Stimulated activated CD4-positive, alpha-beta T cell treated with anti-CD3 and anti-CD28 coated beads, TNF-alpha, amount 100 ng/mL, for 1 hour (primary cell): ENCODE measurements at places on chromosomes 6 and 20.

DNA sequence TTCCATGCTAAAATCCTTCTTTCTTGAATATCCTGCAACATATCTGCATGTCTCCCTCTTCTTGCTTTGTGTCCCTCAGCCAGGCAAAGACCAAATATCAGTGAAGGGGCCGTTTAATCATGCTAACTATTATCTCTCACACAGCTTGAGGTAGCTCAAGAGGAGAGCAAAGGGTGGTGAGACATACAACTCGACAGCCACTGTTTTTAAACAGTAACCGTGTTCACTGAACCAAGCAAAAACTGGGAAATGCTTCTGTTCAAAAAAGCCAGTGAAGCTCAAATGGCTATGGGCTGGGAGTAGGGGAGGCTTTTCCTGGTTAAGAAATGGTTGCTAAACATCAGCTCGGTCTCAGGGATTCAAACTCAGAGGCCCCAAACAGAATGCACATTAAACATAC is 83.4 kb downstream of the MAP7 start:
- DNase-seq = no peak

DNA sequence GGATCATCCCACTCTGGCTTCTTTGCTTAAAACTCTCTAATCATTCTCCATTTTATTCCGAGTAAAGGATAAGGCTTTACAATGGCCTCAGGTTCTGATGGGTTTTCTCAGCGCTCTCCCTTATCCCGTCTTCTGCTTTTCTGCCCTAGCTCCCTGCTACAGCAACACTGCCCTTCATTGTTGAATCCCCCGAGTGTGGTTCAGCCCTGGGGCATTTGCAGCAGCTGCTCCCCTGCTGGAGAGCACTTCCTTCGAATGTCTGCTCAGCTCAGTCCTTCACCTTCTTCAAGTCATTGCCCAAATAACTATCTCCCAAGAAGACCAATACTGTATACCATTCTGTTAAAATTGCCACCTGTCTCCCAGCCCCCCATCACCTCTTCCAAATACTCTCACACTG is 111.8 kb downstream of the TBXT start:
- no peak for DNase-seq

- no peak for DNase-seq
Measured at GRCh38 chr6:97963193-97963592, 680.2 kb upstream of the MMS22L start.

DNA sequence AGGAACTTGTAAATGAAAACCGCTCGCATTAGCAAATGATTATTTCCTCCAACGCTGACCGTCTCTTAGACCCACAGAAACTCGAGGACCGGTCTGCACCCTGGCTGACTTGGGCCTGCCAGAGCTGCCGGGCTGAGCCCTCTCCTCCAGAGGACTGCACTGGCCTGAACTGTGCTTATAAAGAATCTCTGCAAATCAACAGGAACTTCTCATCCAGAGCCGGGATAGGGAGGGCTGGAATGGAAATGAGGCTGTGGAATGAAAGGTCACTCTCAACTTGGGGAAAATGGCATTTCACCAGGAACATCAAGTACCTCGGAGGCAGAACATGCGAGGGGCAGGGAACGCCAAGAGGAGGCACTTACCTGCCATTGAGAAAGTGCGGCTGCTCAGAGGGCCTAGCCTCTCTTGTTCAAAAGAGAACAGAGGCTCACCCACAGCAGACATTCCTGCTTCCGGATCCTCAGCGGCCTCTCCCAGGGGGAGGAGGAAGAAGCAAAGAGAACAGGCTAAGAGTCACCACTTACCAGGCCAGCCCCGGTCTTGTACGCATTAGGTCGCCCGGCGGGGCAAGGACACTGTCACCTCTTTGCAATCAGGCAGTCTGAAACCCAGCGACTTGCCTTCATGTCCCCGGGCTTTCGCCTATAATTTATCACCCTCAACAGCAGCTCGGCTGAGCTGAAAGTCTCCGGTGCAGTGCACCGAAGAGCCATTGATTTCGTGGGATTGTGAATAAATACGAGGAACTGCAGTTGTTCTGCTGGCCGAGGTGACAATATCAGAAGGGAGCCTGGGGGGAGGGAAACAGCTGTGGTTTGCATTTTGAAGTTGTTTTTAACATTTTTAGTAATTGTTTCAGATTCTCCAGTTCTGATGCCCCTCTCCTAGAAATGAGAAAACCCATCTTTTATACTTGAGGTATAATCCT is 37.6 kb downstream of the ZMYND8 start:
- no peak for DNase-seq

DNA sequence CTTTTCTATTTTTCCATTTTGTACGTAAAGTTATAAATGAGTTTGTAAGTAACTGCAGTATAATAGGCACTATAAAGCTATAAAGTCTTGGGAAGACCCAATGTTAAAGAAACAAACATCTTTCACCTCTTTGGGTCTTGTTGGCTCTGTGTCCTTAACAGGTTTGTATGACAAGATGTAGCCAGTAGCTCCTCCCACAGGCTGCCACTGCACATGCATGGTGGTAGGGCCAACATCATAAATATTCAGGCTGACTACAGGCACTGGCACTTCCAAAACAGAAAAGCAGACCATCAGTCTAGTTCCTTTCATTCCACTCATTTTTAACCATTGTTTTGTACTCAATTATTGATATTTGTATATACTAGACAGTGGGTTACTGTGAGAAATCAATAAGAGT is 59.9 kb downstream of the COL12A1 start:
- no peak for DNase-seq

DNA sequence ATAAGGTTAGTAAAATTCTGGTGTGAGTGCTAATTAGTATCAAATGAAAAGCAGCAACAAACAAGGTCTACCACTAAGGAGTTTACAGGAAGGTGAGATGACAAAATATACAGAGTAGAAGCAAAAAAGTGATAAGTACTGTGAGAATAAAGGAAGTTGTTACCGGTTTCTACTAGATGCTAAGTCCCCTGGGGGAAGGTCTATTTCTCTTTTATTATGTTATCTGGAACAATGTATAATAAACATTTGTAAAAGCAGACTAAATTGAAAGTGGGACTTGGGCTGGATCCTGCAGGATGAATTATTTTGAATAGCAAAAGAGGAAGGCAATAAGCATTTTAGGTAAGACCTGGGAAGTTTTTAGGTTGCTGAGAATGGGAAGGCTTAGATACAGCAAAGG is 158.7 kb upstream of the SLC22A16 start:
- DNase-seq = no peak

- no peak for DNase-seq
Measured at GRCh38 chr20:18284805-18285533, 3.4 kb upstream of the ZNF133 start.

DNA sequence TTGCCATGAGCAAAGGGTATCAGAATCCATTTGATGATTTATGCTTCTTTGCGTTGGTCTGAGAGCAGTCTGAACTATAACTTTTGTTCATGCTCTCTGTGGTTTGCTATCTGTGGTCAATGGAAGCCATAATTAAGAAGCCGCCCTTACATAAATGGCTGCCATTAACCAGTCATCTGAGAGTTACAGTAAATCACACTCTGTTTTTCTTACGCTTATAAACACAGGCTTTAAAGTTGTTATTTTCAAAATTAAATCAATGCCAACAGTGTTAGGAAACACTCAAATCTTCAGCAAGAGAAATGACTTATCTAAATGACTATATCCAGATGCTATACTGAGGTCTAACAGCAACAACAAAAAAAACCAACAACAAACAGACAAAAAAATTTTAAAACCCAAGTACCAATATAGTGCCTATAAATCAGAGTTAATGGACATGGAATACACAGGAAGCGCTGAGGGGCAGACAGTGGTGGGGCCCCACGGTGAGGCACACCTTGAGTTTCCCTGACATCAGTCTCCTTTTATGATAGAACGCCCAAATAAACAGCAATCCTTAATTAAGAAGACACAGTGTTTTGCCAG is 108.0 kb upstream of the C6orf118 start:
- DNase-seq = no peak

DNA sequence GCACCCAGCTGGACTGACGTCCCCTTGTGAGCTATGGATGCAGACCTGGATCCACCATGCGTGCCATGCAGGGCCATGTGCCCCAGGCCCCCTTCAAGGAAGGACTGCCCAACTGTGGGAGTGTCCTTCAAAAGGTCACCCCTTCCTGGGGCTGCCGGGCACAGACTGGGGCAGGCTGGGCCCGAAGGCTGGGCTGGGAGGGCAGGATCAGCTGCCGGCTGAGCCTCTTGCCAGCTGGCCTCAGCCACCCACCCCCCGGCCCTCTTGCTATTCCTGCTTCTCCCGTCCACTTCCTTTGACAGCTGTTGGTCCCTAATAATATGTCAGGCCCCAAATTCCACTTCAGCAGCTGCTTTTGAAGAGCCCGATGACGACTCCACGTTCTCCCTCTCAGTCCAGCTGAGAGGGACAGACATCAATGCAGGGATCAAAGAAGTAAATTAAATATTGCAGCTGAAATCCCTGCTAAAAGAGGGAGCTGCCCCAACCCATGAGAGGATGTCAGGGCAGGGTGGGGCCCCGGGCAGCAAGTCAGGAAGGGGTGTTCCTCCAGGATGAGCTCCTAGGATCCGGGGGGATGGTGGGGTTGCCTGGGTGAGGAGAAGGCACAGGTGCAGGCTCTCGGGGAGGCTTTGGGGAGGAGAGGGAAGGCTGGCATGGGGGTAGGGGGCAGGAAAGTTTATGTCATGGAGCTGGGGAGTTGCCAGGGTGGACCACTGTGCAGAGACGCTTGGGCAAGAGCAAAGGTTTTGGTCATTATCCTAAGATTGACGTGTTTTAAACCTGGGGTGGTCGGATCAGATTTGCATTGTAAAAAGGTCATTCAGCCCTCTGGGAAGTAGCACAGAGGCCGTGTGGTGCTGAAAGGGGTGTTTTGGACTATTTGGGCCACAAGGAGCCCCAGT is 185.0 kb downstream of the ANKRD60 start:
- DNase-seq = no peak

GRCh38 chr6:143802833-143803565 is 40.1 kb upstream of the LTV1 start:
- no peak for DNase-seq

DNA sequence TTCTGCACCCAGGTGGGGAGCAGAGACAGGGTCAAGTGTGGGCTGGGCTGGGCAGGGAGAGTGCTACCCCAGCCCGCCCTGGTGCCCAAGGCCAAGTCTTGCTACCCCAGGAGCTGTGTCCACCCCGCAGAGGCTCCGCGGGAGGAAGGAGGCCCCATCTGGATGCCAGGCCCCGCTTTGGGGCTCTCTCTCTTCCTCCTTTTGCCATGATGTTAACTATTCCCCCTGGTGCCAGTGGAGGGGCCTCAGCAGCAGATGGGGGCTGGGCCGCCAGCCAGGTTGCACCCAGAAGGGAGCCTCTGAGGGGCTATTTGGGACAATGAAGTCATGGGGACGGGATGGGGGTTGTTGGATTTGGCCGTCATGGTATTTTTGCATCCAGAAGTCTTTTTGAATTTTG is 9.3 kb downstream of the SLC17A9 start:
- DNase-seq = no peak
